ENCODE measurements at places on chromosomes 4 and X. TPM values are rescaled to one million over a fixed set of nuclear protein-coding genes. Genes with fewer than 3 reads are reported as not detected.

GRCh38 chrX:139825618-139826017, 107.2 kb downstream of the ATP11C start:
- DNase-seq = no peak

- peak; percentile 79 for DNase-seq
These were observed 2.2 kb downstream of the SLIT2 start for GRCh38 chr4:20253735-20254409.

DNA sequence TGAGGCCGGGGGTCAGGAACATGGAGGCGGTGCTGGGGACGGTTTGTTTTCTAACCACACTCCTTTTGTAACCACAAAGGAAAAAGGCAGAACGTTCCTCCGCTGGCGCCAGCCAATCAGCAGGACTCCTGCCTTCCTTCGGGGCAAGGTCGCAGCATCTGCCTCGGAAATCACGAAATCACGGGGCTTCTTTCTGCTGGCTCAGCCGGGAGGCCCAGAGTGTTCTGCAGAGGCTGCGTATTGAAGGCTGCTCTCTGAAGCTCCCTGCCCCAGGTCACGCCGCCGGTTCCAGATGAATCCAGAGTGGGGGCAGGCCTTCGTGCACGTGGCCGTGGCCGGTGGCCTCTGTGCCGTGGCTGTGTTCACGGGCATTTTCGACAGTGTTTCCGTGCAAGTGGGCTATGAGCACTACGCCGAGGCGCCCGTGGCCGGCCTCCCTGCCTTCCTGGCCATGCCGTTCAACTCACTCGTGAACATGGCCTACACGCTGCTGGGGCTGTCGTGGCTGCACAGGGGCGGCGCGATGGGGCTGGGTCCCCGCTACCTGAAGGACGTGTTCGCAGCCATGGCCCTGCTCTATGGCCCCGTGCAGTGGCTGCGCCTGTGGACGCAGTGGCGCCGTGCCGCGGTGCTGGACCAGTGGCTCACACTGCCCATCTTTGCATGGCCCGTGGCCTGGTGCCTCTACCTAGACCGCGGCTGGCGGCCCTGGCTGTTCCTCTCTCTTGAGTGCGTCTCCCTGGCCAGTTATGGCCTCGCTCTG, 9.4 kb downstream of the TMEM187 start:
- DNase-seq = peak; percentile 70

DNA sequence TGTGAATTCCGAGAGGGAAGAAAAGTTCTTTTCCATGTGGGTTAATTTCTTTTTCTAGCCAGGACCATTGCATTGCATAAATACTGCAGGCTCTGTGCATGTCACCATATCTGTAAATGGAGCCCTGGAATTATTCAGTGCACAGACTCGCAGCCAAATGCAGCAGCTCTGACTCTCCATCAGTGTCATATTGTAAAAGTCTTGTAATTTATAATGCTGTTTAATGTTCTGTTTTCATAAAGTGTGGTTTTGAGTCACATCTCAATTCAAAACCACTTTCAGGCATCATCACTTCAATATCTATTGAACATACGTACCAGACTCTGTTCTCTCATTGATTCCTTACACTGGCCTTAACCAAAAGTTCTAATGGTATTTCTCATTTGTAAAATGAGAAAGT, 193.9 kb upstream of the RPL34 start:
- DNase-seq = no peak

DNA sequence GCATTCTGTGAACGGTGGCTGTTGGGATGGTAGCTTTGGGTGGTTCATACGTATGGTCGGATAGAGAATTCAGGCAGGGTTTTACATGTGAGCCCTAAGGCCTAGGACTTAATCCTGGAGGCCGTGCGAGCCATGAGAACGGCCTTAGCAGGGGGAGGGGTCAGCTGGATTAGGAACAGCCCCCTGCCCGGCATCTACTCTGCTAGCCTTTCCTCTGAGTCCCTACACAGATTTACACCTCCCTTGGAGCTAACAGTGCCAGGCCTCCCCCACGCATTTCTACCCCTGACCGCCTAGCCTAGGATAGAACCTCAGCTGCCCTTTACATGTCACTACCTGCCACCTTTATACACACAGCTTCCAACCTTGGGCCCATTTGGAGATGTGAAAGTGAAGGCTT, 7.1 kb downstream of the PRAF2 start:
- DNase-seq = no peak

DNA sequence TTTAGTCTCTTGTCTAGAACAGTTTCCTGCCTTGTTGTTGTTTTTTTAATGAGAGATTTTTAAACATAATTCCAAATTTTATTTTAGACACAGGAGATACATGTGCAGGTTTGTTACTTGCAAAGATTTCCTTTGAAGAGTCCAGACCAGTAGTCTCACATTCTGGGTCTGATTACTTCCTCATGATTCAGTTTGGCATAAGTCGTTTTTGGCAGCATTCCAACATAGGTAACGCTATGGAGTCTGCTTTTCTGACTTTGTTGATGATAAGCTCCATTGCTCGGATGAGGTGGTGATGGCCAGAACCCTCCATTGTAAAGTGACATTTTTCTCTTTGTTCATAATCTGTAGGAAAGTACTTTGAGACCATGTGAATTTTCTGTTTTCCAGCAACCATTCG, 74.7 kb downstream of the CLCN4 start:
- DNase-seq = no peak

- DNase-seq = no peak
These were observed 37.0 kb downstream of the GUCY1A1 start for GRCh38 chr4:155703486-155704247.

- DNase-seq = no peak
These were observed 5.7 kb downstream of the RTL5 start for GRCh38 chrX:72126048-72126415.

- DNase-seq = no peak
These were observed 241.1 kb upstream of the KLF3 start for GRCh38 chr4:38422850-38423249.

DNA sequence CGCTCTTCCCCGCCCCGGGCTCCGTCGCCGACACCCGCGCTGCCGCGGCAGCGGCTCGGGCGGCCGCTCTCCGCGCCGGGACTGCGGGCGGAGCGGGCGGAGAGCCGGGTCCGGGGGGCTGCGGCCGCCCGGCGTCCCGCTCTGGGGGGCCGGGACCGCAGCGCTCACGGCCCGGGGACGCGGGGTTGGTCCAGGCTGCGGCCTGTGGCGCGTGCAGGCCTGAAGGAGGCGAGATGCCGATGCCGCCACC, 492 bp downstream of the GALNT7 start:
- no peak for DNase-seq

GRCh38 chr4:163941221-163941905, 446.9 kb downstream of the TMA16 start:
- DNase-seq = no peak

DNA sequence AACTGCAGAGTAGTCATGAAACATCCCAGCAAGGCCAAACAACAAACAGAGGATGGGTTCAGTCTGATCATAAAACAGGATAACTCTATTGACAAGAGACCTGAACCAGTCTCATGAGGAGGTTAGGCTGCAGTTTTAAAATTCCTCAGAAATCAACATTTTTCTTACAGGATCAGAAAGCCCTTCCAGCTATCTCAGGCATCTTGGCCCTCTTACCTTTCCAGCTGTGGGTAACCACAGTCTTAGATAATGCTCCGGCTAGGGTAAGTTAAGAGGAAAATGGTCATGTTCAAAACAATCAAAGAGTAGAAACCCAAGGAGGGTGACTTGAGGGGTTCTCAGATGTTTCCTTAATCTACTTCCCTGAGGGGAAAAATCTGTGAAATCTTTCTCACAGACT, 5.1 kb downstream of the CTSO start:
- DNase-seq = no peak

DNA sequence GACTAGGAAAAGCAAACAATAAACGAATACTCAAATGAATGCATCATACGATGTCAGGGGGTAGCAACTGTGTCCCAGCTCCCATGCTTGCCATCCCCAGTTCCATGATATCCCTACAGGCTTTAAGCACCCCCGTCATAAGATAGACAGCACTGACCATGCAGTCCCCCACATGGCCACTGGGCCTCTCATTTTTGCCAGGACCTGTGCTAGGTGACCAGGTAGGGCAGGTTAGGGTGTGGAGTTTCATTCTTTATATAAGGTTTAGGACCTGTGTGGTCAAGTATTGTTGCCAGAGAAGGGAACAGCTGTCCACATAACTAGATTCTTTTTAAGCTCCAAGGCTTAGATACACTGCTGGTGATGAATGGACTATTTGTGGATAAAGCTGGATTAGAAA, 9.7 kb downstream of the PPEF2 start:
- DNase-seq = no peak

SLC2A9 gene
- 22.7 TPM for total RNA-seq

GAB3 gene
- total RNA-seq = 10.2 TPM

GAGE12J gene
- total RNA-seq = not detected

LEF1 gene
- 10.0 TPM for total RNA-seq

NHS gene
- total RNA-seq = 2.2 TPM

MID1 gene
- total RNA-seq = 20.7 TPM

HSFX4 gene
- not detected for total RNA-seq

DTHD1 gene
- 6.8 TPM for total RNA-seq

SPIN2A gene
- total RNA-seq = 1.3 TPM

AFAP1 gene
- total RNA-seq = 16.3 TPM

ARX gene
- 0.39 TPM for total RNA-seq

TMEM31 gene
- not detected for total RNA-seq

ADH1A gene
- total RNA-seq = 1.9 TPM

TBX22 gene
- not detected for total RNA-seq

SYTL5 gene
- 0.30 TPM for total RNA-seq
